Omental fat pad (tissue), 4 donors: ENCODE measurements at places on chromosomes 16 and 17.

DNA sequence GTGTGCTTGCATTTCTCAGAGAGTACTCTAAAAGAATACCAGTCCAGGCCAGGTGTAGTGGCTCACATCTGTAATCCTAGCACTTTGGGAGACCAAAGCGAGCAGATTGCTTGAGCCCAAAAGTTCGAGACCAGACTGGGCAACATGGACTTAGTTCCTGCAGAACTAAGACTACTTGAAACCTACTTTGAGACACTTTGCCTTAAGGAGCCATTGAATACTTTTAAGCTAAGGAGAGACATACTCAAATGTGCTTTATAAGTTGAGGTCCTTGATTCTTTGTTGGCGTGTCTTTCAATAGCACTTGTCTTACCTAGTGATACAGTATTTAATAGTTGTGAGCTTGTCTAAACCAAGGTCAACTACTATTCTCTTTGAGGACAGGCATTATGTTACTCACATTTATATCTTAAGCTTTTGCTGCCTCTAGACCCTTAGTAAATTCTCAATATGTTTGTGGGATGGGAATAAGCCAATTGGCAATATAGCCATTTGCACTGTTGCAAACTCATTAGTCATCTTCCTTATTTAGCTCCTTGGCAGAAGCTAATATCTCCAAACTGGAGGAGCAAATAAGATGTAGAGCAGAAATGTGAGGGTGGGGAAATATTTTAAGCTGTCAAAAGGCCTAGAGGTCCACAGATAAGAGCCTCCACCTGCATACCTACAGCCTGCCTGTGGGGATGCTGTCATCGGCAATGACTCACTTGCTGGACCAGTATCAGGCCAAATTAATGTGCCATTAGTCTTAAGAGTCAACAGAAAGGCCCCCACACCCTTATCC lies 16.3 kb downstream of the SCPEP1 start:
- DNase-seq: no peak

GRCh38 chr17:40648384-40648968 lies 858 bp upstream of the SMARCE1 start:
- no peak for DNase-seq

GRCh38 chr17:8472663-8473062 lies 37.0 kb downstream of the NDEL1 start:
- DNase-seq: no peak

DNA sequence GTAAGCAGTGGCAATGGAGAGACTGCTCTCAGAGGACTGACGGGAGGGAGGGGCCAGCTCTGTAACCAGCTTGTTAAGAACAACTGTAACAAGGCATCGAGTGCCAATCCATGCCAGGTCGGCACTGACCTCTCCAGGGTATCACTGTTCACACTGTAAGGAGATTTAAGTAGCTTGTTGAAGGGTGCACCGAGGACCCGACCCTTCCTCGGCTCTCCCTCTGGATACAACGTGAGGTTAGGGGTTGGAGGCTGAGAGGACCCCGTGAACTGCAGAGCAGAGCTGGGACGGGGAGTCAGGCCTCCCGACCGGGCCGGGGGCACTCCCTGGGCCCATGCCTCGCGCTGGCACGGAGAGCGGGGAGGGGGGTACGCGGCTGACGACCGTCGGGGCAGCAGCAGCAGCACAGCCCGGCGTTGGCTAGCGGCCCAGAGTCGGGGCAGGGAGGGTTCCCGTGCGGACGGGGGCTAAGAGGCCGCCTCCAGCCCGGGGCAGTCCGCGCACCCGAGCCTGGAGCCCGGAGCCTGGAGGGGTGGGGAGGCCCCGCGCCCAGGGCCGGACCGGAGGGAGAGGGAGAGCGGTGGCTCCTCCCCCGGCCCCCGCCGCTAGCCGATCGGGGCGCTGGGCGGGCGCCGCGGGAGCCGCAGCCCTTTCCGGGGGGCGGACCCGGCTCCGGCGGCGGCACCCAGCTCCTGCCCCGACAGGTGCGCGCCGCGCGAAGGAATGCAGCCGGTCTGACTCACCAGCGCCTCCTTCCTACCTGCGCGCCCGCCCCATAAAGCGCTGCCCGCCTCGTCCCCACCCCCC lies at the start of gene ITGB4:
ITGB4 (plus strand) TSS at position 804 of the 807 bp plus-strand sequence. CDS start 3,245 bp downstream, outside the sequence.
- DNase-seq: no peak

- DNase-seq: no peak
Observed at GRCh38 chr16:6206080-6206479, 1108.5 kb upstream of the EEF2KMT start.

GRCh38 chr17:76742958-76743357 lies 5.0 kb downstream of the MFSD11 start:
- no peak for DNase-seq

- no peak for DNase-seq
Observed at GRCh38 chr16:502179-502943, 25.2 kb upstream of the CAPN15 start.

GRCh38 chr17:16878084-16878483 lies 93.8 kb downstream of the TNFRSF13B start:
- no peak for DNase-seq

GRCh38 chr17:13409455-13409854 lies 192.3 kb downstream of the HS3ST3A1 start:
- no peak for DNase-seq

DNA sequence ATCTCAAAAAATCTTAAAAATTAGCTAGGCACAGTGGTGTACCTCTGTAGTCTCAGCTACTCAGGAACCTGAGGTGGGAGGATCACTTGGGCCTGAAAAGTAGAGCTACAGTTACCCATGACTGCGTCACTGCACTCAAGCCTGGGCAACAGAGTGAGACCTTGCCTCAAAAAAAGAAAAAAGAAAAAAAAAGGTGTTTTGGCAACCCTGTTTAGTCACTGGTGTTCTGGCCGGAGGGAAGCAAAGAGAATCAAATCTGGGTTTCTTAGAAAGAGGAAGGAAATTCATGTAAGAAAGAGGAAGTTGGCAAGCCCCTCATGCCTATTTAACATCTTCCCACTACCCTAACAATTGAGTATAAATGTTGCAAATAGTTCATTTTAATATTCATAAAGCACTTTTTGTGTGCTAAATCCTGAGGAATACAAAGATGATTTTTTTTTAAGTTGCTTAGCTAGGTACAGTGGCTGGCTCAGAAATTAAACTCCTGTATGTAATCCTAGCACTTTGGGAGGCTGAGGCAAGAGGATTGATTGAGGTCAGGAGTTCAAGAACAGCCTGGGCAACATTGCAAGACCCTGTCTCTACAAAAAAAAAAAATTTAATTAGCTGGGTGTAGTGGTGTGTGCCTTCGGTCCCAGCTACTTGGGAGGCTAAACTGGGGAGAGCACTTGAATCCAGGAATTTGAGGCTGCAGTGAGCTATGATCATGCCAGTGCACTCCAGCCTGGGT lies 6.5 kb upstream of the USP32 start:
- no peak for DNase-seq

DNA sequence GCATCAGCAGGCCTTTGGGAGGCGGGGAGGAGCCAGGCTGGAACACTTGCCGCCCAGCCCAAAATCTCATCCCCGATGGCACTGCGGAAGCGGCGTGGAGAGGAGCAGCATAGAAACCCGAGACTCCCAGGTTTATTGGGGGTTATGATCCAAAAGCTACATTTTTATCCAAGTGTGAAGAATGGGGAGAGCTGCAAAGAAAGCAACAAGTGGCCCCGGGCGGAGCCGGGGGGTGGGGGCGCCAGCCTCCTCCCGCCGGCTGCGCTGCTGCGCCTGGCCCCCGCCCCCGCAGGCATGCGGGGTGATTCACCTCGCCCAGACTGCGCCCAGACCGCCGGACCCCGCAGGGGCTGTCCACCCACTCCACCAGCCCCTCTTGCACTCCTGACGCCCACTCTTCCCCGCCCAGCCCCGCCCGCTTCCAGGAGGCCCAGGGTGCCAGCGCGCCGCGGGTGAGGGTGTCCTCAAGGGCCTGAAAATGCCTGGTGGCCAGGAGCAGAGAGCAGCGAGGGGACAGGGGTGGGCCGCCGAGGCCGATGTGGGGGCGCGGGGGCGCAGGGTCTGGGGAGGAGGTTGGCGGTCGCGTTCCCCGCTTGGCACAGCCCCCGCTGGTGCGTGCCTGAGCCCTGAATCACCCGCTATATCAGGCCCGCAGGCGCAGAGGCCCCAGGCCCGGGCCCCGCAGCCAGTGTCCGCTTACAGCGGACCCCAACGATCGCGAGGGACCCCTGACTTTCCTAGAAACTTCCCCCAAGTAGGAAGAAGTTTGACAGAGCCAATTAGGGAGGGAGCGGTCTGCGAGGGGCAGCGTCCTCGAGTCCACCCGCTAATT lies 1.3 kb downstream of the CAVIN1 start:
- peak; percentile 42 for DNase-seq

DNA sequence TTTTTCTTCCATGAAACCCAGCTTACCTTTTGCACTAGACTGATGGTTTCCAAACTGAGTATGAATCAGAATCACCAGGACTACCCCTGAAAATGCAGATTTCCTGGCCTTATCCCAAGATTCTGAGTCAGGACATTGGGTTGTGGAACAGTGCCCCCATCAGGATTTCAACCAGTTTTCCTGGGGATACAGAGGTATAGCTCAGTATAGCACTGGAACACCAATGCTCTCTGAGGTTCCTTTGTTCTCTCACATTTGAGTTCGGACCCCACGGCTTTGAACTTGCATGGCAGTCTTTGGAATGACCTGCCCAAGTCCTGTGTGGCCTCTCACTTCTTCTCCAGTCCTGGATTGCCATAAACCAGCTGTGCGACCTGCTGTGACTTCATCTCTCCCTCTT lies 12.8 kb upstream of the CCL8 start:
- DNase-seq: no peak

DNA sequence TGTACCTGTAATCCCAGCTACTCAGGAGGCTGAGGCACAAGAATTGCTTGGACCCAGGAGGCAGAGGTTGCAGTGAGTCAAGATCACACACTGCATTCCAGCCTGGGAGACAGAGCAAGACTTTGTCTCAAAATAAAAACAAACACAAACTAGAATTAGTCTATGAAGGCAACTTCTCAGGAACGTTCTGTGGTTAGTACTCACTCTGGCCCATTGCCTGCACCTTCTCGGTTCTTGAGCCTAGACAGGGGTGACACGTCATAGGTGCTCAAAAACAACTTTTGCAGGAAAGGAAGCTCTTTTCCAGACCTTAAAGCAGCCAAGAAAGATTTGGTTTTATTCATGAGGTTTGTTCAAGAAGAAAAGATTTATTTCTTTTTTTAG lies 22.3 kb upstream of the CNOT1 start:
- DNase-seq: no peak
